ENCODE measurements at places on chromosomes 5 and 9.
A peak's percentile ranks its signal among the peaks of the same experiment; 100 is the strongest.

- no peak for DNase-seq
Measured at GRCh38 chr9:72633966-72634365, 112.6 kb downstream of the TMC1 start.

GRCh38 chr5:136018814-136019783, 9.7 kb upstream of the TGFBI start:
- no peak for DNase-seq

GRCh38 chr5:152864991-152865390, 459.9 kb upstream of the NMUR2 start:
- DNase-seq = no peak

- DNase-seq = no peak
Measured at GRCh38 chr5:142069606-142070399, 38.8 kb upstream of the NDFIP1 start.

- DNase-seq = peak; percentile 47
Measured at GRCh38 chr9:134348404-134349155, 22.3 kb downstream of the RXRA start.

DNA sequence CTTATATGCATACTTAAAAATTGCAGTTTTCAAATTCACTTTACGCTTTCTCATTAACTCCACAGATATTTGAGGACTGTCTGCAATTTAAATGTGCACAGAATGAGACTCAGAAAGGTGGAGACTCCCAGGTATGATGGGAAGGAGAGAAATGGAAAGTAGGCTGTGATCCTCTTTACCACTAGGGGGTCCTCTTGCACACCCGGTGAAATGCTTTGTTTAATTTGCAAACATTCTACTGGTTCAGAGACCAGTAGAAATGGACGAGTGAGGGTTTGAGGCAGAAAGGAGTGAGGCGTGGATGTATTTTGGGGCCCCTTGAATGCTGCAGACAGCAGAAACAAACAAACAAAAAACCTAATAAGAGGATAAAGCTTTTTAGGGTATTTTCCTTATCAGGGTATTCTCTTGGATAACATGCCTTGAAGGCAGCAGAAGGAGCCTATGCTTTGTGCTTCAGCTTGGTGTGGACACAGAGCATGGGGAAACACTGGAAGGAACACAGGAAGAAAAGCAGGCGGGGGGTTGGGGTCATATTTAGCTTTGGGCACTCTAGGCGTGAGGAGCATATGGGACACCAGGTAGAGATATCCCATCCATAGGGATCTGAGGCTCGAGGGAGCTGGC, 410.1 kb downstream of the DMRT2 start:
- peak; percentile 7 for DNase-seq

DNA sequence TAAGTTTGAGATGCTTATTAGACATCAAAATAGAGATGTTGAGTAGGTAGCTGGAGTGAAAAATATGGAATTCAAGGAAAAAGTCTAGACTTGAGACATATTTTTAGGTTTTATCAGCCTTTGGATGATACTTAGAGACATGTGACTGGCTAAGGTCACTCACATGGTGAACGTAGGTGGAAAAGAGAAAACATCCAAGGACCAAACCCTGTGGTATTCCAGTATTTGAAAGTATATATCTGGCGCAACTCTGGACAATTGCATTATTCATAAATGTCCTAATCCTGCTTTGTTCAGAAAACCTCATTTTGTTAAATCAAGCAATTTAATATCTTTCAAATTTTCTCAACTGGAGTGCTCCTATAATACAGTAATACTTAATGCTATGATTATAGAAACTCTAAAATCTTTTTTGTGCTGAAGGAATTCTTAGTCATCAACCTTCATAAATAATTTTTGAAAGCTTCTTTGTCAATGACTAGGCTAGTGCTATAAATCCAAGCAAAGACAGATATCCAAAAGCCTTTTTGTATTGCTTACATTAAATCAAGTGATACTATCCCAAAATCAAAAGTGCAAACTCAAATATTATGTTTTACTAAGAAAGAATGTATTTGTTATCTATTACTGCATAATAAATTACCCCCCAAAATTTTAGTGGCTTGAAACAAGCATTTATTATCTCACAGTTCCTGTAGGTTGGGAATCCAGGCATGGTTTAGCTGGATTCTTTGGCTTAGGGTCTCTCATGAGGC, 452.0 kb downstream of the ENC1 start:
- no peak for DNase-seq

- no peak for DNase-seq
Measured at GRCh38 chr5:57529864-57530263, 47.3 kb upstream of the ACTBL2 start.

- no peak for DNase-seq
Measured at GRCh38 chr5:132064140-132064539, 3.7 kb downstream of the IL3 start.

- DNase-seq = no peak
Measured at GRCh38 chr9:69307446-69308205, 17.4 kb upstream of the ENTREP1 start.

- no peak for DNase-seq
Measured at GRCh38 chr9:28293369-28294090, 720.2 kb upstream of the C9orf72 start.

DNA sequence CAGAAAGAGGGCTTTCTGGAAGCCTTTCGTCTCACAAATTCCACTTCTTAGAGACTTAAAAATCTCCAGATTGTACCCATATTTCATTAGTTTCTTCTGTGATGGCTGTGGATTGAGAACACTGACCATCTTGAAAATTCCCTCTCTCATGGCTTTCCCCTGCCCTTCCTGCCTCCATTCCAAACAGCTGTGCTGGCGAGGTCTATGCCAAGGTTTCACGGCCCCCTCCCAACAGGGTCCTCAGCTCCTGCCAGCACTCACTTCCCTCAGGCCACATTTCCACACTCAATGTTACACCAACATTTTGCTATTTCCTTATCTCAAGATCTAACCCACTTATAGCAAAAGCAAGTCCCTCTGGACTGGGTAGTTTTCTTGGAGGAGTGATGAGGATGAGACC, 40.3 kb upstream of the EQTN start:
- DNase-seq = no peak

DNA sequence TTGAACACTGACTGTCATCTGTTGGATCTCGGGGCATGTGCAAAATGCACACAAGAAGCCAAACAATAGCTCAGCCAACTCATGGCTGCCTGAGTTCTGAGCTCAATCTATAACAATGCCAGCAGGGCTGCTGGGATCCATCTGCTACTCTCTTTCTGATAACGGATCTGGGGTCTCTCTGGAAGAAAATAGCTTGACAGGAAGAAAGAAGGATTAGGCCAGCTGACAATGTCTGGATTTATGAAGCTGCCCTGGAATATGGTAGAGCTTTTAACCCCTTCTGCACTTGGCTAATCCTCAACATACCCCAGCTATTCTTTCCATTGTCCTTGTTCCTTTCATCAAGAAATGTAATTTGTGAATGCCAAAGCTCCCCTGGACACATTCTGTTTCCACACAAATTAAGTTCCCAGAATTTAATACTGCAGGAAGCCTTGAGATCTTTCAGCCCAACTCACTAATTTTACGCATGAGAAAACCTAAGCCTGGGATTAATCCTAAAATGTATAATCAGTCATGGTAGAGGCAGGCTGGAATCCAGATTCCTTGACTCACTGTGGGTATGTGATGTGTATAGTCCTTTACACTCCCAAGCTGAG, 62.7 kb upstream of the PCA3 start:
- peak; percentile 59 for DNase-seq

- DNase-seq = no peak
Measured at GRCh38 chr9:70112981-70113380, 69.3 kb downstream of the MAMDC2 start.

GRCh38 chr9:78858266-78858665, 561.3 kb downstream of the PSAT1 start:
- DNase-seq = no peak

DNA sequence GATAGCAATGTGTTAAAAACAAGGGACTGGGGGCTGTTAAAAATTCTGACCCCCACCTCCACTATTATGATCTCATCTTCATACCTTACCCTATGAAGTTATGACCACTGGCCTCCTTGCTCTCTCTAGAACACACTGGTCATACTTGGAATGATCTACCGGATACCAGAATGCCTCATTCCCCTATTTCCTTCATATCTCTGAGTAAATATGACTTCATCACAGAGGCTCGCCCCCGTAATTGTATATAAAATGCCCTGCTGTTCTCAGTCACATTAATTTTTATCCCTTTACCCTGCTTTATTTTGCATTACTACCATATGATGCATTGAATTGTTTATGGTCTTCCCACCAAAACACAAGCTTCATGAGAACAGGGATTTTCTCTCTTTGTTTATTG, 29.2 kb downstream of the IZUMO3 start:
- no peak for DNase-seq

- no peak for DNase-seq
Measured at GRCh38 chr5:139183502-139183901, 14.7 kb downstream of the SIL1 start.

DNA sequence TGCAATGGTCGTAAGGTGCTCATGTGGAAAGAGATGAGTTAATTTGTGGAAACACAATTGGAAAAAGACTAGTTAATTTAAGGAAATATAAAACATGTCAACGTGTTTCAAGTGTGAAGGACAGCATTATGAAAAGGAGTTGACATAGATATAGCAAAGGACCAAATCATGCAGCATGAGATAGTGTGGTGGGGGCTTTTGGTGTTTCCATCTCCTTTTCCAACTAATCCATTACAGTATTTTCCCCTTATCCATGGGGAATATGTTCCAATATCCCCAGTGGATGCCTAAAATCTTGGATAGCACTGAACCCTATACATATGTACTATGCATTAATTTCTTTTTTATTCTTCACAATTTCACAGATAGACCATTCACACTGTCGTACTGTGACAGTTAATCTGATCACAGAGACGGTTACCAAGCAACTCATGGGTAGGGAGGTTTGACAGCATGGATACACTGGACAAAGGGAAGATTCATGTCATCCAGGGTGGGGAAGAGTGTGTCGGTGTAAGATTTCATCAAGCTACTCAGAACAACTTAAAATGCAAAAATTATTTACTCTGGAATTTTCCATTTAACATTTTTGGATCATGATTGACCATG, 238.6 kb downstream of the CDH12 start:
- DNase-seq = no peak

- no peak for DNase-seq
Measured at GRCh38 chr5:61306531-61307131, 25.4 kb upstream of the ZSWIM6 start.

- no peak for DNase-seq
Measured at GRCh38 chr9:127154003-127154389, 31.6 kb upstream of the ANGPTL2 start.

DNA sequence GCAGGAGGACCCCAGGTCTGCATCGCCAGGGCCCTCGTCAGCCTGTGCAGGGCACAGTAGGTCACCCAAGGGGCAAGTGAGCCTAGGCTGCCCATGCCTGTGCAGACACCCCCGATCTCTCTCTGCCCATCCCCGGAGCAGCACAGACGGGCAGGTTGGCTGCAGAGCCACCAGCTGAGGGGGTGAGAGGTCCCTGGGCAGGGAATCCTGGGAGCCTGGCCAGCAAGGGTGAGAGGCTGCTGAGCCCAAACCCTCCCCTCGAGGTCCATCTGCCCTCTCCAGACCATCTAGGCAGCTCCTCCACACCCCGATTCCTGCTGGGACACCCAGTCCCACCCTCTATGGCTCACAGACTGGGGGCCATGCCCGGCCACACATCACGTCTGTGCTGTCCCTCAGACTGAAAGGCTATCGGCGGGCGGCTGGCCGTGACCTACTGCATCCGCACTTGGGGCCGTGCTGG, 2.8 kb upstream of the DPP7 start:
- no peak for DNase-seq

GRCh38 chr5:134083517-134083916, 31.0 kb upstream of the TCF7 start:
- no peak for DNase-seq

DNA sequence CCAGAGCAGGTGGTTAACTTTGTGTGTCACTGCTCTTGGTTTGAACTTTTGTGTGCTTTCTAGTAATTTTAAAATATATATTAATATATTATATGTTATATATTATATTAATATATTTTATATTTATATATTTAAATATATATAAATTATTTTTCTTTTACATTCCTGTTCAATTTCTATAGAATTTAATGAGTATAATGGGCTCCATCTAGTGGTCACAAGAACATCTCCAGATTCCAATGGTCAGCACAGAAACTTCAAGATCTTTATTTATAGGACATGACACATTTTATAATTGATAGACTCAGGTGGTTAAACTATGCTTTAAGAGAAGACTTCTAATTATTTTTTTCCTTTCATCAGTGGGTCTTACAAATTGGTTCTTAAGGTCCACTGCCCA, 39.1 kb downstream of the COL23A1 start:
- DNase-seq = no peak

DNA sequence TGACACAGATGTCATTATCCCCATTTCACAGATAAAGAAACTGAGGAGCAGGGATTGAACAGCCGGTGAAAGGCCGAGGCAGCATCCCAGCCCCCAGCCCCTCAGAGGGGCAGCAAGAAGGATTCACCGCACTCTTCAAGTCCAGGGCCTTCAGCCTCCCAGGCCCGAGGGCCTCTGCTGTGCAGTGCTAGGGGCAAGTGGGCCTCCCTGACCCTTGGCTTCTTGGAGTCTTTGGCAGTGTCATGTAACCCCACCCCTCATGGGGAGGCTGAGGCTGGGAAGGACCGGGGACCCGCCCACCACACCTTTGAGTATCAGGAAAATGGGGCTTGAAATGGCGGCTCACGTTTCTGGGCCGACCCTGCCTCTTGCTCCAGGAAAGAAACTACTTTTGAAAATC, 28.7 kb upstream of the RXRA start:
- DNase-seq = no peak

DNA sequence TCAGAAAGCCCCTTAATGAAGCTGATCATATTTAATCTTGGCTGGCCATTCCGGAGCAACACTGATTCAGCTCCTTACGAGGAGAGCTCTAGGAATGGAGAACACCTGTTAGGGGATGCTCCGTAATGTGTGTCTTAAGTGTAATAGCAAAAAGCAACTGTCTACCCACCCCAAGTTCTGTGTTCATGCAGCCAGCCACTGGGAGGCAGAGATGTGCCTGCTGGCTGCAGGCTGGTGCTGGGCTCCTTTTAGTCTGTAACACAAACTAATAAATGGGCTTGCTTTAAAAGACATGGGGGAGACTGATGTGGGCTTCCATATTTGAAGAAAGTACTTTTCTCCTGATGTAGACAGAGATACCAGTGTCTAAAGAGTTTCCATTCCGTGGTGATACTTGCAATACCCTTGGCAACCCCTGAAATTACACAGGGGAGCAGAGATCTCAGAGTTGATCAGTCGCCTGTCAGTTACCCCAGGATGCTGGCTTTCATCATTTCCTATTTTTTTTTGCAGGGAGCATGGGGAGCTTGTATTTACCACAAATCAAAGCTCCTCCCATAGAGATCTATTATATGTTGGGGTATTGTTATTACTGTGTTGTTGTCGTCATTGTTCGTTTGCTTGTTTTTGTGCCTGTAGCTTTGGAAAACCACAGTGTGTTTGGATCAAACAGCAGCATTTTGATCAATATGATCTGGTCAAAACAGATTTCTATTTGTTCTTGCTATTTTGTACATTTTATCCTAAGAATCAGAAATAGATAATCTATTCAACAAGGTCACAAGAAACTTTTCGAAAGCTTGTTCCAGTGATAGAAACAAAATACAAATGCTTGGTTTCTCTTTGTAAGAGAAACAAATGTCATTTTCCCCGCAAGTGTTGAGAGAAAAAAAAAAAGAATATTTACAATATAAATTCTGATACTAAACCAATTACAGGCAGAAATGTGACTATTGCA, 65.8 kb downstream of the MTX3 start:
- DNase-seq = peak; percentile 64

- no peak for DNase-seq
Measured at GRCh38 chr5:65102371-65102975, 333.7 kb downstream of the CWC27 start.

GRCh38 chr9:5499889-5500398, 10.4 kb upstream of the PDCD1LG2 start:
- DNase-seq = no peak

GRCh38 chr9:70262366-70262765, 3.6 kb downstream of the SMC5 start:
- DNase-seq = no peak
